ENCODE measurements at places on chromosomes 7 and 10. TPM values are rescaled to one million over a fixed set of nuclear protein-coding genes. Genes with fewer than 3 reads are reported as not detected.

The RELN gene
- total RNA-seq = 1.3 TPM

DNA sequence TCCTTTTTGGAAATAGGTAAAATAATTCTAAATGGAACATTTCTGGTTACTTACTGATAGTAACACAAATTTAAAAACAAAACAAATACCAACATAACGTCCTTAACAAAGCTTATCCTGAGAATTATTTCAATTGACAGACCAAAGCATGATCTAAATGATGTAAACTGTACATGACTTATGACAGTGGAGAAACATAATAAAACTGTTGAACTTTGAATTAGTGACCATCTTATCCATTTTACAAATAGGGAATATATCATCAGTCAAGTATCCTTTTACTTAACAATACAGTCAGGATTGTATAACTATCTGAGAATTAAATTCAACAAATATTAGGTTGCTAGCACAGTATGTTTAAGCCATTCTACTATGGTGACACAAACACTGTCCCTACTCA lies 2.4 kb downstream of the IPMK start:
- no peak overlapping the region for H3K27ac ChIP-seq
- H3K36me3 ChIP-seq = no peaks in the 10 kb centered on the region
- no peaks in the 10 kb centered on the region for H3K27me3 ChIP-seq
- peaks cover 21% of the 10 kb centered on the region for H3K4me1 ChIP-seq
- no peak for DNase-seq

The UBE3C gene
- 41.4 TPM for total RNA-seq

DNA sequence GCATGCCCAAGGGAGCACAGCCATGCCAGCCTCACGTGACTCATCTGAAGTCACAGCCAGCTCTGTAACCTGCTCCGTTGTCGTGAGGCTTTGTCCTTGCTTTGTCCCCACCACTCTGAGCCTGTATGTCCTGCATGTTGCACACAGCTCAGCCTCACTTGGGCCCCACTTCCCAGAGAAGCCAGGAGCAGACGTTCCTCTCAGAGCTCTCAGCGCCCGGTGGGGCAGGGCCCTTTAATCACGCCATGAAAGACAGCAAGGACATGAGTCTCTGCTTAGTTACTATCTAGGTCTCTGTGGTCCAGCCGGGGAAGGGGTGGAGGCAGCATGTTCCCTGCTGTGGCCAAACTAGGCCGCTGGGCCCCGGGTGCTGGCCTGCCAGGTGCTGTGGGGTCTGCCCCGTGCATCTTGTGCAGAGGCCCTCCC lies 127.4 kb upstream of the FAM20C start:
- H3K4me1 ChIP-seq = no peaks in the 10 kb centered on the region
- no peak overlapping the region for H3K4me3 ChIP-seq
- no peaks in the 10 kb centered on the region for H3K36me3 ChIP-seq
- DNase-seq = no peak
- no peak overlapping the region for H3K27ac ChIP-seq
- H3K27me3 ChIP-seq = no peaks in the 10 kb centered on the region

The KLF14 gene
- total RNA-seq = not detected

The AMPH gene
- 1.3 TPM for total RNA-seq

GRCh38 chr10:132641966-132642731 lies 104.6 kb downstream of the INPP5A start:
- no peak overlapping the region for H3K4me3 ChIP-seq
- DNase-seq = no peak
- H3K27me3 ChIP-seq = no peaks in the 10 kb centered on the region
- H3K4me1 ChIP-seq = peaks cover 24% of the 10 kb centered on the region

The SMIM30 gene
- 137 TPM for total RNA-seq

DNA sequence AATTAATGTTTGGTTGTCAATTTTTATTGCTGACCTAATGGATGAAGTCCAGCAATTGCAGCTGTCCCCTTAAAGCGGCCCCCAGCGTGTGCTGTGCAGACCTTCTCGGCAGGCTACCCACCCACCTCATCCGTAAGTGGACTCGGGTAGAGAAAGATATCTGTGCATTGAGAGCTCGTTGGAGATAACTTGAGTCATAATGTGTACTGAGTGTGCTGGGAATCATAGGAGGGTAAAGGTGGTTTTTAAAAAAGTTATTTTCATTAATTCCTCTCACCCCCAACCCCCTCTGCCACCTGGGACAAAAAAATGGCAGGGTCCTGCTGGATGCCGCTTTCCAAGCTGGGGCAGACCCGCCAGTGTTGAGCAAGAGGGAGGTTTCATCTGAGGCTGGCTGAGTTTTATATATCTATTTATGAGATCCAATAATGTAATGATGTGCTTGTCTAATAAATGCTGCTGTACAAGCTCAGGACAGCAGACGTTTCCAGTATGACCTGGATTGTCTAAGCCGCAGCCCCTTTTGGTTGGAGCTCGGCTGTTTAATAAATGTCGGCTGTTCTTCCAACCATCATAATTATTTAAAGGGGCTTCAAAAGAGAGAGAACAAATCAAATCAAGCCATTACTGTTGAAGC lies 119.1 kb downstream of the NKX6-2 start:
- H3K36me3 ChIP-seq = peaks cover 17% of the 10 kb centered on the region
- H3K4me3 ChIP-seq = no peak overlapping the region
- peaks cover 16% of the 10 kb centered on the region for H3K4me1 ChIP-seq
- H3K27ac ChIP-seq = no peak overlapping the region
- no peaks in the 10 kb centered on the region for H3K27me3 ChIP-seq

- H3K27ac ChIP-seq = no peak overlapping the region
- no peaks in the 10 kb centered on the region for H3K27me3 ChIP-seq
- H3K36me3 ChIP-seq = no peaks in the 10 kb centered on the region
- H3K4me3 ChIP-seq = no peak overlapping the region
- H3K4me1 ChIP-seq = no peaks in the 10 kb centered on the region
Measured at GRCh38 chr7:33965183-33965744, 59.9 kb downstream of the BMPER start.

GRCh38 chr7:20200971-20201370 lies 16.2 kb downstream of the MACC1 start:
- H3K36me3 ChIP-seq = no peaks in the 10 kb centered on the region
- H3K27ac ChIP-seq = no peak overlapping the region
- DNase-seq = no peak
- no peak overlapping the region for H3K4me3 ChIP-seq

The PAX4 gene
- total RNA-seq = not detected

DNA sequence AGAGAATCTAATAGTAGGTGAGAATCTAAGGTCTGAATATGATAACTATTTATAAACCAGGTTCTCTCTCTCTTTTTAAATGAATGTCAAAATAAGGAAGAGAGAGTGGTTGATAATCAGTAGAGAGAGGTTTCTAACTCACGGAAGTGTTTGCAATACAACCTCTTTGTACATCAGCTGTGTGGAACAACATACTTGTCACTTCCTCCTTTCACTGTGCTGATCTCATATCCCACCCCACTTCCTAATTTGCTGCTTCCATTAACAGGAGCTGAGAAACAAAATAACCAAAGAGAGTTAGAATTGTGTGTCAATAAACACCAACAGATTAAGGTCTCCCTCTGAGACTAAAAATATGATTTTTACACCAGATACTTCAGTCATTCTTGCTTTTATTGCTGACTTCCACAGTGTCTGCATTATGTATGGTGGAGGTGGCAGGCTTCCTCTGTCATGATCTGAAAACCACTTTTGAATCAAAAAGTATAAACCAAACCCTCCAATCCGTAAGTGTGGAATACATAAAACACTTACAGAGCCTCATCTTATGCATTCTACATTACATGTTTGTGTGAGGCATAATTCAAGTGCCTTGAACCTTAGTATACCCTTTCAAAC lies 25.0 kb downstream of the CACUL1 start:
- peak overlapping the region; percentile 19 for H3K27ac ChIP-seq
- peaks cover 8% of the 10 kb centered on the region for H3K4me1 ChIP-seq
- no peak for DNase-seq
- H3K36me3 ChIP-seq = peaks cover 8% of the 10 kb centered on the region

The CYP3A4 gene
- total RNA-seq = not detected

DNA sequence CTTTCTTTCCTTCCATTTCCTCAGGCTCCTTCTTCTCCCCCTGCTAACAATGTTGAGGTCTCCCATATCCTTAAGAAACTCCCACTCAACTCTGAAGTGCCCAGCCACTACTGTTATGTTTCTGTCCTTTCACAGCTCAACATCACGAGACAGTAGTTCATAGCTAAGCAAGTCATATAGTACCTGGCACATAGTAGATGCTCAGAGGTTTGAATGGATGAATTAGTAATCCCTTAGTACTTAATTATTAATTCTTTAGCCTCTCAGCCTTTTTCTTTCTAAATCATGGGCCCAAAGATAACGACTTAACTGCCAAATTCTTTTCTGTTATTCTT lies 22.6 kb downstream of the CSGALNACT2 start:
- H3K27me3 ChIP-seq = no peaks in the 10 kb centered on the region
- H3K4me3 ChIP-seq = no peak overlapping the region
- no peak for DNase-seq
- H3K27ac ChIP-seq = no peak overlapping the region
- no peaks in the 10 kb centered on the region for H3K4me1 ChIP-seq

GRCh38 chr7:117717357-117717756 lies 155.9 kb downstream of the CTTNBP2 start:
- no peaks in the 10 kb centered on the region for H3K36me3 ChIP-seq
- DNase-seq = no peak
- H3K27ac ChIP-seq = no peak overlapping the region
- H3K27me3 ChIP-seq = no peaks in the 10 kb centered on the region
- no peak overlapping the region for H3K4me3 ChIP-seq

- no peaks in the 10 kb centered on the region for H3K27me3 ChIP-seq
- no peak overlapping the region for H3K4me3 ChIP-seq
- H3K36me3 ChIP-seq = no peaks in the 10 kb centered on the region
- no peak overlapping the region for H3K27ac ChIP-seq
Measured at GRCh38 chr7:156368053-156368843, 272.3 kb upstream of the RNF32 start.

GRCh38 chr7:134449680-134450079 lies 9.2 kb downstream of the AKR1B1 start:
- H3K36me3 ChIP-seq = peaks cover 27% of the 10 kb centered on the region
- DNase-seq = no peak
- peaks cover 26% of the 10 kb centered on the region for H3K4me1 ChIP-seq
- H3K4me3 ChIP-seq = no peak overlapping the region
- no peak overlapping the region for H3K27ac ChIP-seq

DNA sequence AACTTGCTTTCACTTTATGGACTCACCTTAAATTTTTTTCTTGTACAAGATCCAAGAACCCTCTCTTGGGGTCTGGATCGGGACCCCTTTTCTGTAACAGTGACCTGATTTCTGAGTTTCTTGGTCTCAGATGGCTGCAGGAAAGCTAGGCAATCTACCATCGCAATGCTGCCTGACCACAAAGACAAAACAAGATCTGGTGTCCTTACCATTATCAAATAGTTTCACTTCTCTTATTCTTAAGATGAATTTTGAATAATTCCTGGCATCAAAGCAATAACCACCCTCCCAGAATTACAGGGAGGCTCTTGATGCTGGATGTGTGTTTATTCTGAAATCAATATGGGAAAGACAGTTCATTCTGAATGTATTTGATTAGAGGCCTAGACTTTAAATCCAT lies 77.4 kb upstream of the FRMD4A start:
- H3K27ac ChIP-seq = no peak overlapping the region
- H3K36me3 ChIP-seq = no peaks in the 10 kb centered on the region
- H3K4me1 ChIP-seq = no peaks in the 10 kb centered on the region

GRCh38 chr10:11553773-11554381 lies 57.6 kb downstream of the USP6NL start:
- peaks cover 4% of the 10 kb centered on the region for H3K4me1 ChIP-seq
- no peak for DNase-seq
- no peaks in the 10 kb centered on the region for H3K36me3 ChIP-seq
- no peak overlapping the region for H3K27ac ChIP-seq
- no peak overlapping the region for H3K4me3 ChIP-seq

GRCh38 chr7:95886501-95887090 lies 114.2 kb downstream of the DYNC1I1 start:
- no peak overlapping the region for H3K27ac ChIP-seq
- DNase-seq = no peak
- H3K36me3 ChIP-seq = no peaks in the 10 kb centered on the region
- no peaks in the 10 kb centered on the region for H3K4me1 ChIP-seq

The CPED1 gene
- total RNA-seq = 27.5 TPM

The LIPJ gene
- not detected for total RNA-seq

DNA sequence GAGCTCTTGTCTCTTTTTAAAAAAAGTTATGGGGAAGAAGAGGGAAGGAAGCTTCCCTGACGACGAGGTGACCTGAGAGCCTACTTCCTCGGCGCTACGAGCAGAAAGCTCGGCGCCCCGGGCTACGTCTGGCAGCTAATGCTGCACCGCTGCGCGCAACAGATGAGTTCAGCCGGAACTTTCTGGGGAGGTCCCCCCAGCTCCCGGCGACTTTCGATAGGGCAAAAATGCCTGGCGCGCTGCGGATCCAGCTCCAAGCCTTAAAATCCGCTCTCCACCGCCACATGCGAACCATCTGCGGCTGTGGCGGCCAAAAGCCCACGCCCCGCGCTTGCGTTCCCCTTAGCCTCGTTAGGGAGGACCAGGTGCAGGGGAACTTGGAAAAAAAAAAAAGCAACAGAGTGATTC lies 621 bp downstream of the P4HA1 start:
- H3K27me3 ChIP-seq = no peaks in the 10 kb centered on the region
- peak overlapping the region; percentile 95 for H3K27ac ChIP-seq
- H3K4me1 ChIP-seq = no peaks in the 10 kb centered on the region
- H3K4me3 ChIP-seq = peak overlapping the region; percentile 84

The PLEKHS1 gene
- not detected for total RNA-seq

The FAM13C gene
- total RNA-seq = 12.2 TPM

DNA sequence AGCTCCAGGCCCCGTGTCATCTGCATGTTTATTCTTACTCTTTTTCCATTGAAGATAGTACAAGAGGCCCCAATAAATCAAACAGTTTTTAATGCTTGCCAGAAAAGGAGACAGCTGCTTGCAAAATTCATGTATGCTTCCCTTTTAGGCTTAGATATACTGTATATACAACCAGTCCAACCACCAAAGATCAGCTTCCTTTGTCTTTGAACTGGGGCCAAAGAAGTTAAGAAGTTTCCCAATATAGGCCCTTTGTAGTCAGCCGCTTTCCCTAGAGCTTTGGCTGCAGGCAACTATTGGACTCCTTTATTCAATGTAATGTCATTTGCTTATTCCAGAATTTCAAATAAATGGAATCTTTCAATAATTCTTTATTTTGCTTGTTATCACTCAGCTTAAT lies 1395.0 kb downstream of the GATA3 start:
- H3K4me3 ChIP-seq = no peak overlapping the region
- H3K36me3 ChIP-seq = no peaks in the 10 kb centered on the region
- H3K27ac ChIP-seq = no peak overlapping the region
- H3K4me1 ChIP-seq = no peaks in the 10 kb centered on the region
- DNase-seq = no peak

Measured in heart left ventricle (tissue), 16 donors.